ENCODE measurements at places on chromosomes 1 and 21. TPM values are rescaled to one million over a fixed set of nuclear protein-coding genes. Genes with fewer than 3 reads are reported as not detected.
A peak's percentile ranks its signal among the peaks of the same experiment; 100 is the strongest.

The LORICRIN gene
- not detected for total RNA-seq

The RGS16 gene
- total RNA-seq = not detected

The SHE gene
- total RNA-seq = not detected

The FCRL2 gene
- not detected for total RNA-seq

The LCE3E gene
- total RNA-seq = not detected

The FOXD2 gene
- total RNA-seq = 0.37 TPM

The PPT1 gene
- 112 TPM for total RNA-seq

The KLHDC8A gene
- not detected for total RNA-seq

The S100A9 gene
- not detected for total RNA-seq

The ACTRT2 gene
- not detected for total RNA-seq

DNA sequence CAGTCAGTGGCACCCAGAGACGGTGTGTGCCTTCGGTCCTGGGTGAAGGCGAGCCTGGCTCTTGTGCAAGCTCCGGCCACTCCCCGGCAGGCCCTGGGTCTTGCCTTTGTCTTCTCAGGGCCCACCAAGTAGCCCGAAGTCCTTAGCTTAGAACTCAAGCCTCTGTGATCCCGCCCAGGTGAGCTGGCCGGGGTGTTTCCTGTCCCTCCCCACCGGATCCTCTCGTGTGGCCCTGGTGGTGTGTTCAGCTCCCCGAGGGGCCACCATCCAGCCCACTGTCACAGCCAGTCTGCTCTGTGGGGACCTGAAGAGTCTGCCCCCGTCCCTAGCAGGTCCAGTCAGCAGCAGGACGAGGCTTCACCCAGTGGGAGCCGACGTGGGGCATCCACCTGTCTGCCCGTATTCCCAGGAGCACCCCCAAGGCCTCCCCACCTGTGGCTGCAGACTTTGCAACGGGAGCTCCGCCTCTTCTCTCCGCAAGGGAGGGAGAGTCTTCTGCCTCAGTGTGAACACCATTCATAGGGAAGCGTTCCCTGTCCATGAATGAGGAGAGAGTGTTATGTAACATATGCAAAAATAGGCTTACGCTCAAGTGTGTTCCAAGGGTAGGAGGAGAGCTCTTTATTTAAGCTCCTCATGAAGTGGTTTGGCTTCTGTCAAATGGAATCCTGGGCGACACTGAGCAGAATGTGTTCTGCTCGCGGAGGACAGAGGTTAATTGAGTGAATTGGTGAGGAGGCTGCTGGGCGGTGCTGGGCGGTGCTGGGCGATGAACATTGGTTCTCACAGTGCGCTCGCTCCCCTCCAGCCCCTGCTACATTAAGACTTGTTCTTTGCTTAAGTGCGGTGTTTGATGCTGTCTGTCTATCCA is 108.9 kb downstream of the CRYAA start:
- no peak for DNase-seq

DNA sequence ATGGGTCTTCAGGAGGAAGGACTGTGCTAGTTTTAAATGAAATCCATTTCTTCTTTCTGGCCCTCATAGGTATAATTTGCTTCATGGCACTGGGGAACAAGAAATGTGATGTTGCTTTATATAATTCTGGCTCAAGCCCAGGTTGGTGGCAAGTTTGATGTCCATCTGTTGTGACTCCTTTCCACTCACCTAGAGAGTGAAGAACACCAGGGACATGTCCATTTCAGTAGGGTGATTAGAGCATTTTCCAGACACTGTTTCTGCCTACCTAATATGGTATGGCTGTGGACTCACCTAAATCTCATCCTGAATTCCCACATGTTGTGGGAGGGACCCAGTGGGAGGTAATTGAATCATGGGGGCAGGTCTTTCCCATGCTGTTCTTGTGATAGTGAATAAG is 278.1 kb downstream of the LMX1A start:
- no peak for DNase-seq

- DNase-seq = no peak
Observed at GRCh38 chr1:90046635-90047034, 51.7 kb downstream of the ZNF326 start.

DNA sequence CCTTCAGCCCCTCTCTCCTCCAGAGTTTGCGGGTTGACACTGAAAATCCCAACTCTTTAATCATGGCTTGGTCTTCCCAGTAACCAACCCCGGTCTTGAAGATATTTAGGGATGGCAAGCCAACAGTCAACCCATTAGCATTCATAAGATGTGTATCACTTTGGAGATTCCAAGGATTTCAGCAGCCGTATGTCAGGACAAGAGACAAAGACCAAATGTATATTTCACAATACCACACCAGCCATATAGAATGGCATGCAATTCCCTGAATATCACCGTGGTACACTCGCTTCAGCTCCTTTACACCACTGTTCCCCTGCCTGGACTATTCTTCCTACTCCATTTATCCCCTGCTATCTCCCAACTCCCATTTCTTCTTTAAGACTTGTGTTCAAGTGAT is 109.2 kb downstream of the CSMD2 start:
- DNase-seq = no peak

DNA sequence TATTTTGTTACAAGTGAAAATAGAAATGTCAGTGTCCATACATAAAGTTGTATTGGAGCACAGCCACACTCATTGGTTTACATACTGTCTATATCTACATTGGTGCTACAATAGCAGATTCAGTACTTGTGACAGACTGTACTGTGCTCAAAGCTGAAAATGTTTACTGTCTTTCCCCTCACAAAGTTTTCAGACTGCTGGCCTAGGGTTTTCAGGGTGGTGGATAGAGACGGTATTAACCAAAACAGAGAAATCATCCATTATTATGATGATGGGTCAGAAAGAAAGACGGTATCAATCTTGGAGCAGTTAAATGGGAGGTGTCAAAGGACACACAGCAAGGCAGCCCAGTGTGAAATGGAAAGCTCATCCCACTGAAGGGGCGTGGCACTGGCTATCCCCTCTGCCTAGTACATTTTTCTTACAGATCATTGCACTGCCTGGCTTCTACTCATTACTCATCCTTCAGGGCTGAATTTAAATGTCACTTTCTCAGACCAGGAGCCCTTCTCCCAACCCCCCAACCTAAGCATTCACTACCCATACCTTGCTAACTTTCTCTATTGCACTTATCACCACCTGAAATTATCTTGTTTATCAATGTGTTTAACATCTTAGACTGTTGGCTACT is 10.2 kb downstream of the JAK1 start:
- peak; percentile 41 for DNase-seq

DNA sequence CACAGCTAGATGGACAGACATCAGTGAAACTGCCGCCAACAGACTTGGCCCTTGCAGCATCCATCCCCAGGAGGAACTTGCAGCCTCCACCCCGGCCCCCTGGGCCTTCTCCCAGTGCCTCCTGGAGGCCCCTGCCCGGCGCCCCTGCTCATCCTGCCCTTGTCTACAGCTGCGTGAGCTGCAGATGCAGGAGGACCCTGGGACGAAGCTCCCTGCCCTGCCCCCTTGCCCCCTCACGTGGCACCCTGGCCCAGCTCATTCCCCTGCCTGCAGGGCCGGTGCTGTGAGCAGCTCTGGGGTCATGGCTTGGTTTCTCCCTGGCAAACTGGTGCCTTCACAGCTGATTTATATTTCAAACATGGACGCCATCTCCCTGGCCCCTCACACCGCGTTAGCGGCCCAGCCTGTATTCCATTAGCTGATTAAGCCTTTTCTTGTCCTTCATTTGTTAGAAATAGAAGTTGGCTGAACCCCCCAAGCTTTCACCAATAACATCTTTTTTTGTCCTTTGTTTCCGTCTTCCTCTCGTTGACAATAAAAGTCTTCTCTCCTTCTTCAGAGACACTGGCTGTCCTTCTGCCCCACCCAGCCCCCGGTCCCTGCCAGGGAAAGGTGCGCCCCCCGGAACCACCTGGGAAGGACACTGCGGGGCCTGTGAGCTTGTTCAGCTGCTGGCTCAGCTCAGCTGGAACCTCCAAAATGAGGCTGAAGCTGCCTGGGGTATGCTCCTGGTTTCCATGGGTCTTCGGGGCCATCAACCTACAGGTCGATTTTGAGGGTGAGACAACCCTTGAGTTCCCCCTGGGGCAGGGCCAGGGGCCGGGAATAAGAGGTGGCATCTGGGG is 34.0 kb upstream of the SLC19A1 start:
- DNase-seq = no peak

DNA sequence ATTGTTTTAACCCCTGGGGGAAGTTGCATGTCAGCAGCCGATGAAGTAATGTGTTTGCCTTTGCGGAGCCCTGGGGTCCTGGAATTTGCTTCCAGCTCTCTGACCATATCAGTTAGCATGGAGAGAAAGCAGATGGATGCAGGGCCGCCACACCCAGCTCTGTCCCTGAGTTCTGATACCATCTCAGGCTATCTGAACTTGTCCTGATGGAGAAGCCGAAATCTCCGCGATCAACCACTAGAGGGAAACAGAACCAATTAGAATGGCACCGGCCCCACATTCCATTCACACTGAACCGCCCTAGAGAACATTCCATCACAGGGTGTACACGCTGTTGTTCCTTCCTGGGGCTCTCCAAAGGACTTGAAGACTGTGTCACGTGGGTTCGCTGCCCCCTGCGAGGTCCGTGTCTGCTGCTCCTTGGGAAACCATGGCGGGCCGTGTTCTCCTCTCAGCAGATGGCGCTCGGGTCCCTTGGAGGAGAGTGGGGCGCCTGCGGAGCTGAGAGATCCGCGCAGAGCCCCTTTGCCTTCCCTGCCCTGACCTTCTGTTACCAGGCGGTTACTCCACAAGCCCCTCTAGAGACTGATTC is 75.4 kb downstream of the ABCA4 start:
- peak; percentile 95 for DNase-seq

DNA sequence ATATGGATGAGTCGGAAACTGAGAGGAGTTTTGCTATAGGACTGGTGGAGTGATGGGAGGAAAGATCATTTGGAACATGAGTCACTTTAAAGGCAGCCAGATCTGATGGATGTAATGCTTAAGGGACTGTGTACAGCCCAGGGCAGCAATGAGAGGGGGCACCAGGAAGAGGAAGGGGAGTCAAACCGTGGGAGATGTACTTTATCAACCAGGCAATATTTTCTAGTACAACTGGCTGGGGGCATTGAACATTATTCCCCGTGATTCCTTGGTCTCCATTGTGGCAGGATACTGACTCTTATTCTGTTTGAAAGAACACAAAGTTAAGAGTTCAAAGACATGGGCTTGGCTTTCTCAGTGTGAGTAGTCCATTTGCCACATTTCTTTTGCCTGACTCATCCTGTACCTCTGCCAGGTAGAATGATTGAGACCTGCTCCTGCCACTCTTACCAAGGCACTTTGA is 268.2 kb upstream of the NR5A2 start:
- peak; percentile 93 for DNase-seq

DNA sequence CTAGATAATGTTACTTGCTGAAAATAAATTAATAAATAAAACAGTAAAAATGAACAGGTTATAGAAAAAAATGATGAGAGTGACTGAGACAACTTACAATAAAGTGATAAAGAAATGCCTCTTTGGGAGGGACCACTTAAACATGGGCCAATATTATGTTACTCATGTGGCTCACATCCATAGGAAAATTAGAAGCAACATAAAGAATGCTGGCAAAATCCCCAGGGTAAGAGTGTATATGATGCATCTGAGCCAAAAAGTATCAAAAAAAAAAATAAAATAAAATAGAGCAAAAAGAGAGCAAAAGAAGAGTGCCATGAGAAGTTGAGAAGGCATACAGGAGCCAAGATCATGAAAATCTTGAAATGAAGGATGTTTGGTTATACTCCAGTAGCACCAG is 818.0 kb downstream of the LTN1 start:
- DNase-seq = no peak

- DNase-seq = no peak
Observed at GRCh38 chr21:15430023-15430422, 299.8 kb upstream of the USP25 start.

GRCh38 chr1:217534566-217534965 is 96.3 kb downstream of the GPATCH2 start:
- no peak for DNase-seq

DNA sequence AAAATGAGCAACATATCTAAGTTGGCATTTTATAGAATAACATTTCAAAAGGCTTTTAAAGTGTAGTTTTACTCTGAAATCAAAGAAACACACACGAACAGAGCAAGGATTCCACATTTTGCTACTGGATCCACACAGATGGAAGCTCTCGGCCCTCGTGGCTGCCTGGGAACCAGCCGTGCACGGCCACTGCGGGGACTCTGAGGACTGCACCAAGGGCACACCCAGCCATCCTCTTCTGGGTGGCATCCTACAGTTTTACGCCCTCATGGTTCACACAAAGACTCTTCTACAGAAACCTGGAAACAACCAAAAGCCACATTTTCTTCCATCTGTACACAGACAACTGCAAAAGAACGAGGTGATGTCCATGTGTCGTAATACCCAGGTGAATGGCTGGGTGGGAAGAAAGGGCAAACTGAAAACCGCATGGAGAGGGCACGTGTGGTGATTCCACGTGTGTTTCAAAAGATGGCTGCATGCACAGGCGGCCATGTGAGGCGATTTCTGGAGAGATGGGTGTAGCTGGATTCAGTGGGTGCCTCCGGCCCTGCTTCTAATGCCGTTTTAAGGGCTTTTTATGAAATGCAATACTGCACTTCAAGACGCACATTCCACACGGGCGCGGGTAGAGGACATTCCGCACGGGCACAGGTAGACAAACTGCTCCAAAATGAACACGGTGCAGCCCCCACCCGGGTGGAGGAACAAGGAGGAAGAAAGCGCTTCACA is 8.1 kb downstream of the POFUT2 start:
- DNase-seq = no peak

GRCh38 chr1:198543670-198544260 is 3.3 kb upstream of the ATP6V1G3 start:
- DNase-seq = no peak

- peak; percentile 89 for DNase-seq
Observed at GRCh38 chr1:10724052-10724494, 72.4 kb downstream of the CASZ1 start.

DNA sequence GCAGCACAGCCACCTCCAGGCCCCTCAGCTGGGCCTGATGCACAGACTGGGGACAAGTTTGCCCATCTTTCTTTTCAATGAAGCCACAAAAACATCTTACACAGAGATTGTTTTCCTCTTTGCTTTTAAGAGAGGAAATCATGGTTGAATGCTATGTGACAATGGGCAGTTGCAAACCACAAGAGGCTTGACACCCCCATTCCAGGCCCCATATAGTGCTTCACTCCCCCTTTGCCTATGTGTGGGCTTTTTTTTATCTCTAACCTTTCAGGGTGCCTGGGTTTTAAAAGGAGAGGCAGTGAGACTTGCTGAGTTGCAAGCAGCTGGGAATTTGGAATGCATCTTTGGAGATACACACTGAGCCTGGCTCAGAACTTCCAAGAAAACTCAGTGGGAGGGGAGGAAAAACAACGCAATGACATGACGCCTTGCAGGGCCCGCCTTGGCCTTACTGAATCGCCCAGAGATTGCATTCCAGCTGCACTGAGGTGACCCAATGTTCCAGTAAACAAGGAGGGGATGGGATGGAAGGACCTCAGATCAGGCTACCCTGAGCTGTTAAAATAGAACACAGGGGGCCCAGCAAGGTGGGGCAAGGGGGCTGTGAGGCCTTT is 145.2 kb upstream of the ZNF648 start:
- DNase-seq = no peak

- DNase-seq = peak; percentile 61
Observed at GRCh38 chr1:183609759-183610452, 19.6 kb upstream of the NCF2 start.

- DNase-seq = no peak
Observed at GRCh38 chr1:17886386-17886785, 131.3 kb downstream of the ACTL8 start.
